NCI-H69 (cell line): ENCODE measurements at places on chromosomes 7 and 10.

DNA sequence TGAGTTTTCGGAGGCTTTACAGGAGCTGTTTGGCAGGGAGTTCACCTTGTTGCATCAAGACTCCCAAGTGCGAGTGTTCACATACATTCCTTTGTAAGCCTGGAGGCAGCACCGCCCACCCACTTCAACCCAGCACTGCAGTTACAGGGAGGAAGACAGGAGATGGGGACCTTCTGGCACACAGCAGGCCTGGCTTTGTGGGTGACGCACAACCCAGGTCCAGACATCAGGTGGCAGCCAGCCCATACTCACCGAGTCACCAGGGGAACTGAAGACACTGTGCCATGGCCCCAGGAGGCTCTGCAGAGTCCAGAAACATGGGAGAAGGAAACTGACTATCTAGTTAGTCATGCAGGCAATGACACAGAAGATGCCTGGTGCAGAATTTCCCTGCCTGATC lies 305.9 kb upstream of the RNF32 start:
- DNase-seq, result no peak

- DNase-seq, result no peak
Observed at GRCh38 chr7:110759069-110759468, 331.9 kb upstream of the LRRN3 start.

- peak; percentile 7 for DNase-seq
Observed at GRCh38 chr7:137937202-137937560, 64.7 kb downstream of the CREB3L2 start.

GRCh38 chr7:134640842-134641715 lies 5.6 kb upstream of the BPGM start:
- no peak for DNase-seq

GRCh38 chr7:130513447-130513846 lies 21.6 kb downstream of the MEST start:
- DNase-seq, result no peak
